ENCODE measurements at places on chromosomes 12 and 14. TPM values are rescaled to one million over a fixed set of nuclear protein-coding genes. Genes with fewer than 3 reads are reported as not detected.

The KRT86 gene
- total RNA-seq, result 0.17 TPM

The PTHLH gene
- 0.26 TPM for total RNA-seq

The MUCL1 gene
- total RNA-seq, result not detected

DNA sequence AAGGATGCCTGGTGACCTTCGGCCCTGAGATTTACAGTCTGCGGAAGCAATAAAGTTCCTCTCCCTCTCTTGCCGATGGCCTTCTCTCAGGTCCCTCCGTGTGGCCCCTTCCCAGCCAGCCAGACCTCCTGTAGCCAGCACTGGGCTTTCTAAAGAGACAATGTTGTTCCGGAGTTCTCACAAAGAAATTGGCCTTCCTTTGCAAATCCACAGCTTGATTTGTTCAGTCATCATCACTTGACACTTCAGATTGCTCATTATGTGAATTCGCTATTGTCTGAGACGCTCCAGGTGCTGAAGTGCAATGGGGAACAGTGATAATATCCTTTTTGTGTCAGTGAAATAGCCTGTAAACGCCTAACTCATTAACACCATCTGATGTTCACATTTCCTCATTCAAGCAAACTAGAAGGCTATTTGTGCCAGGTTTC is 43.7 kb upstream of the GPHB5 start:
- H3K4me3 ChIP-seq, result no peak overlapping the region
- DNase-seq, result no peak
- H3K27me3 ChIP-seq, result no peaks in the 10 kb centered on the region
- H3K36me3 ChIP-seq, result no peaks in the 10 kb centered on the region
- no peaks in the 10 kb centered on the region for H3K4me1 ChIP-seq
- H3K27ac ChIP-seq, result no peak overlapping the region

DNA sequence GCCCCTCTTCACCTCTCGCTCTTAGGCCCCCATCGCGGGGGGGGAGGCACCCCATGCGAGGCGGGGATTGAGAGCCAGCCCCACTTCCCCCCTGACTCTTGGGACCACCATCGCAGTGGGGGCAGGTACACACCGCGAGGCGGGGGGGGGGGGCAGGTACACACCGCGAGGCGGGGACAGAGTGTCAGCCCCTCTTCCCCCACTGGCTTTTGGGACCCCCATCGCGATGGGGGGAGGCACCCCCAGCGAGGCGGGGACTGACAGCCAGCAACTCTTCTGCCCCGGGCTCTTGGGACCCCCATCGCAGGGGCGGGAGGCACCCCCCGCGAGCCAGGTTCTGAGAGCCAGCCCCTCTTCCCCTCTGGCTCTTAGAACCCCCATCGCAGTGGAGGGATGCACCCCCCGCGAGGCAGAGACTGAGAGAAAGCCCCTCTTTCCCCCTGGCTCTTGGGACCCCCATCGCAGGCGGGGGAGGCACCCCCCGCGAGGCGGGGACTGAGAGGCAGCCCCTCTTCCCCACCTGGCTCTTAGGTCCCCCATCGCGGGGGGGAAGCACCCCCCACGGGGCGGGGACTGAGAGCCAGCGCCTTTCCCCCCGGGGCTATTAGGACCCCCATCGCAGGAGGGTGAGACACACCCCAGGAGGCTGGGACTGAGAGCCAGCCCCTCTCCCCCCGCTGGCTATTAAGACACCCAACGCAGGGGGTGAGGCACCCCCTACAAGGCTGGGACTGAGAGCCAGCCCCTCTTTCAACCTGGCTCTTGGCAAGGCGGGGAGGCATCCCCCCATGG is 196.5 kb upstream of the PZP start:
- H3K27me3 ChIP-seq, result no peaks in the 10 kb centered on the region
- H3K4me3 ChIP-seq, result no peak overlapping the region
- H3K4me1 ChIP-seq, result no peaks in the 10 kb centered on the region
- no peak overlapping the region for H3K27ac ChIP-seq
- DNase-seq, result no peak

- H3K4me1 ChIP-seq, result no peaks in the 10 kb centered on the region
- no peaks in the 10 kb centered on the region for H3K27me3 ChIP-seq
- no peak overlapping the region for H3K4me3 ChIP-seq
- H3K27ac ChIP-seq, result no peak overlapping the region
These were observed 631.8 kb downstream of the TMTC2 start for GRCh38 chr12:83318386-83319098.

- no peaks in the 10 kb centered on the region for H3K27me3 ChIP-seq
- no peak overlapping the region for H3K4me3 ChIP-seq
- H3K36me3 ChIP-seq, result no peaks in the 10 kb centered on the region
- no peaks in the 10 kb centered on the region for H3K4me1 ChIP-seq
- no peak for DNase-seq
These were observed 105.2 kb upstream of the EGLN3 start for GRCh38 chr14:34056046-34056445.

DNA sequence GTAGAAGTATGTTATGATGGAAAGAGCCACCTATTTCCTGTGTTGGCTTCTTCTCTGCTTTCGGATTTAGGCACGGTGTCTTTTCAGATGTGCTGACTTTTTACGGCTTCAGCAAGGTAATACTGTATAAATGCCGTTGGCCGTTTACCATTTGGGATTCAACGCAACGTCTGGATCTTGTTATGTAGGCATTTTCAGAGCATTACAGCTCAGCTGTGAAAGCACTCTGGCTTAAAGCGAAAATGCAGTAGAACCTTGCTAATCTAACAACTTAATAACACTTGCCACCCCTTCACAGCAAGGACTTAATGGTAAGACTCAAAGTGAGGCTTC is 229.9 kb downstream of the EFCAB11 start:
- no peak for DNase-seq
- H3K36me3 ChIP-seq, result no peaks in the 10 kb centered on the region
- H3K27me3 ChIP-seq, result no peaks in the 10 kb centered on the region
- H3K4me3 ChIP-seq, result no peak overlapping the region

GRCh38 chr12:74337951-74338350 is 199.7 kb upstream of the ATXN7L3B start:
- H3K27me3 ChIP-seq, result no peaks in the 10 kb centered on the region
- no peaks in the 10 kb centered on the region for H3K36me3 ChIP-seq
- H3K4me3 ChIP-seq, result no peak overlapping the region
- peak; percentile 81 for DNase-seq
- H3K27ac ChIP-seq, result no peak overlapping the region

- no peak overlapping the region for H3K4me3 ChIP-seq
- H3K27me3 ChIP-seq, result no peaks in the 10 kb centered on the region
- peak; percentile 88 for DNase-seq
- no peaks in the 10 kb centered on the region for H3K36me3 ChIP-seq
- no peak overlapping the region for H3K27ac ChIP-seq
These were observed 14.5 kb downstream of the DYRK2 start for GRCh38 chr12:67662910-67663538.

Data from fibroblast of lung (primary cell).